Cortex of kidney (tissue), 1 donor: ENCODE measurements at places on chromosomes 5 and 9.

DNA sequence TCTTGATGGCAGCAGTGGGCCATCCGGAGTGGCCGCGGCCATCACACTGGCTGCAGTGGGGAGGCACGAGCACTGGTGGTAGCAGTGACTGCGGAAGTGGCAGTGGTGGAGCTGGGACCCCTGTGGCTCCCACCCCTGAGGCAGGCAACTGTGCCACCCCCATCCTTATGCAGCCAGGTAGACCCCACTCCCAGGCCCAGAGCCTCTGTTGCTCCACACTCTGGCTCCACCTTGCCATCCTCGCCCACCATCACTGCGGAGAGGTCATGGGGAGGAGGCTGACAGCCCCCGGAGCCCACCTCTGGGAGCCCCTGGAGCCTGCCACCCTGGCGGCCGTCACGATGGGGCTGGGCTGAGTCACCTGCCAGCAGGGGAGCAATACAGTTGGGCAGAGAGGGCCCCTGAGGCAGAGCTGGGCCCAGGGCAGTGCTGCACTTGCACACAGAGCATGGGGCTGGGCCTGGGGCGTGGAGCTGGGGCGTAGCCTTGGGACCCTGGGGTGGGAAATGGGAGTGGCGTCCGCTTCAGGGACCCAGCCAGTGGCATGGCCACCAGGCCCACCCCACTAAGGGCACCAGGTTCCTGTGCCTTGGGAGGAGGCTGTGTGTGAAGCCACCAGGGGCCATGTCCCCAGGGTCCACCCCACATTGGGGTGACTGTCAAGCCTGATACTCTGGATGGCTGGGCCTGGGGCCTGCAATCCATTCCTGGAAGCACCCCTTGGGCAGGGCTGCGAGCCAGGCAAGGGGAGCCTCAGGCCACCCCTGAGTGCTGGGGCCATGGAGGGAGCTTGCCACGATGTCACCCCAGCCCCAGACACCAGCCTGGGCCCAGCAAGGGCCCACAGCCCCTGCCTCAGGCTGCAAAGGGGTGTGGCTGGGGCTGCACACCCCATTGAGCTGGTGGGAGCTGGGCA, 7.7 kb downstream of the AMBP start:
- no peak for DNase-seq

DNA sequence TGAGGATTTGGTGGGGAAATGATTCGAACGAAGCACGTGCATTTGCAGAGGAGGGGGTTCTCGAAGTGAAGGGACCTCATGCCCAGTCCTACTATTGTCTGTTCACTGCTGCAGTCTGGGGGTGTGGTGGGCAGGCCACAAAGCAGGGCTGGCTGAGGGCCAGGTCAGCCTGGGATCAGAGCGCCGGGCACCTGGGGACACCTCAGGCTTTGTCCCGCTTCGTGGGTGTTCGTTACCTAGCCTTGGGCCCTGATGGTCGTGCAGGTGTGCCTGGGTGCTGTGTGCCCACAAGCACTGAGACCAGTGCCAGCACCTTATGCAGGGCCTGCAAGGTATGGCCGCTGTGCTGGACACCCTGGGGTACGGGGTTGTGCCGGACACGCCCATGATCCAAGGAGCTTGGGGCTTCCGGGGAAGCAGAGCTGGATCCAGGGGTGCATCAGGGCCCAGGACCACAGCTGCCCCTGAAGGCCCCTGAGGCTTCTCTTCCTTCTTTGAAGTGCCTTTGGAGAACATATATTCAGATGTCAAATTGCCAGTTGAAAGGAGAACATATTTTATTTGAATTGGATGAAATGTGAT, 80.6 kb downstream of the COL5A1 start:
- no peak for DNase-seq

- DNase-seq, result no peak
Observed at GRCh38 chr5:162248107-162248713, 180.6 kb downstream of the GABRG2 start.

DNA sequence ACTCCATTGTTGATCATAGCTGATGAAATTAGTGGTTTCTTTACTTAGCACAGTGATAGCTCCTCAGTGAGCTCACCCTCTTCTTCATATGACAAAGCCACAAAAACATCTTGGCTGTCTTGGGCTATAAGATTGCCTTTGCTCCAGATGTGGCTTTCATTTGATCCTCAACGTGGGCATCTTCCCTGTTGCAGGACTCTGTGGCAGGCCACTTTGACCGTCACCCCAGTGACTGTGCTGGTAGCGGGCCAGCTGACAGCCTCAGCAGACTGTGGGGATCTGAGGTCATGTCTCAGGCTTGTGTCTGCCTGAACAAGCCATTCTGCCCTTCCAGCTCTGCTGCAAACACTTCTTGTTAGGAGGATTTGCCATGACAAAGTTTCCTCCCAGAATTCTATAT, 422.2 kb downstream of the NR2F1-AS1 start:
- no peak for DNase-seq

DNA sequence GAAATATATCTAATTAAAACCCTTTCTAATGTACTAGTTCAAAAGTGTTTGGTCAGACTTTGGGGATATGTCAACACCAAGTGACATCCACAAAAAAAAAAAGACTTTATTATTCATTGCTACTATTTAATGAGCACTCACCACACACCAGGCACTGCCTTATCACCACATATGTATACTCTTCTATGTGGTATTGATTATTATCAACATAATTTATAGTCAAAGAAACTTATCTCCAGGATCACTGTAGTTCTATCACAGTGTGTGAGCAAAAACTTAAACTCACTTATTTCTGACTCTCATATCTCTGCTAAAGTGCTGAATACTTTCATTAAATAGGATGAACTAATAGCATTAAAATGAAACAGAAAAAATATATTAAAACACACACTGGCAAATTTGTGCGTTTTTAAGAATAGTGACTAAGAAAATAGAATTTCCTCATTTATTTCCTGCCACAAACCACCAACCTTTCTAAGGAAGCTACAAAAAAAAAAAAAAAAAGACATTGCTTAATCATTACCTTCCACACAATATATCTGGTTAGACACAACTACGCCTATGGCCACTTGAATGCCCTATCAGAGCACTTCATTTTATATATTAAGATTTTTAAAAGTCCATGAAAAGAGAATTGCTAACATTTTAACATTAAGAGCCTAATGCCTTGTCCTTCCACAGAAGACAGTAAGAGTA, 12.8 kb downstream of the SLCO4C1 start:
- no peak for DNase-seq

GRCh38 chr9:16147726-16148125, 594.9 kb downstream of the CCDC171 start:
- no peak for DNase-seq

DNA sequence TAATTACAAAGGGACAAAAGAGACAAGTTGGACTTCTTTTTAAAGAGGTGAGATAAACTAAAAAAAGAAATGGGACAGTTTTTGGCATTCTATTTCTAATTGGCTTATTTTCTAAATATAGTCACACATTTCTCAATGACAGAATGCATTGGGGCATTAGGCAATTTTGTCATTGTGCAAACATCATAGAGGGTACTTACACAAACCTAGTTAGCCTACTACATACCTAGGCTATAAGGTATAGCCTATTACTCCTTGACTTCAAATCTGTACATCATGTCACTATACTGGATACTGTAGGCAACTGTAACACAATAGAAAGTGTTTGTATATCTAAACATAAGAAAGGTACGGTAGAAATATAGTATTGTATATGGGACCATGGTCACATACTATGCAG, 56.1 kb downstream of the LSM11 start:
- no peak for DNase-seq

DNA sequence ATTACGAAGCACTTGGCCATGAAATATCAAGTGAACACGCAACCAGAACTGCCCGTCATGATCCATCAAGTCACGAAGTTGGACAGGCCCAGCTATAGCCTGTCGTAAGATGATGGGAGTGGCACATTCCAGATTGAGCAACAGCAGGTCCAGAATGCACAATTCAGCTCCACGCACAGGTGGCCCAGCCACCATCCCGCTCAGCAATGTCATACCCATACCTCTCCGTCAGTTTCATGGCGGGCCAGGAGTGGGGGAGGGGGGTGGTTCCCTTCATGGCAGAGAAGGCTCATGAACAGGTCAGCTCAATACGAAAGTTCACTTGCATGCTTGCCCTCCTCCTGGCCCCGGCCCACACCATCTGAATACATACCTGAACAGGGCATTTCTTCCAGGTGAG, 34.9 kb downstream of the SMIM23 start:
- no peak for DNase-seq

DNA sequence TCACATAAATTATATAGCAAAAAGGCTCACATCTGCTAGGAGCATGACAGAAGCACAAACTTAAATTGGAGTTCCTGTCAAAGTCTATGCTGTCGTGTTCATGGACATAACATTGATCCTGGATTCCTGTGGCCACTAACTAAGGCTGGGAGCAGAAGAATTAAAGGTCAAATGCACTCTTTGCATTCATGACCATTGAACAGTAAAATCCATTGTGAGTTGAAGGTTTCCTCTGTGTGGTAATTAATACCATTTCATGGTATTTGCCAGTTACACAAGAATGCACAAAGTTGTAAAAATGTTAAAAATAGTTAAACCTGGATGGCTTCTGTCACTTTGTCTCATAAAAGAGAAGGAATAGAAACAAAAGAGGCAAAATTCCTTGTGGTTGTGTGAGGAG, 242.6 kb downstream of the NPR3 start:
- DNase-seq, result no peak

DNA sequence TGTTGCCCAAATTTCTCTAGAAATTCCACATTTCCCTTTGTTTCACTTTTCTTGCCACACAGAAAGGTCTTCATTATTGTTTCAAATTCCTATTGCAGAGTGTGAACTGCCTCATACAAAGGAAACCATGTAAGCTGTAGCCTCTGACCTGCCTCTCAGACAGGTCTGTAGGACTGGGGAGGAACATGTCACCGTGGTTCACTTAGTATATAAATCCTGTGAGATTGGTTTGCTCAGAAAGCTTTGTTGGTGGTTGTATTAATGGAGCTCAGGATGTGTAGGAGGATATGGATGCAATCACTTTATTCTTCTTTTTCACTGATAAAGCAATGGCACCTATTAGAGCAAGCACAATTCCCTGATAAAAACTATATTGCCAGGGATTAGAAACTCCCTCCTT, 4.2 kb downstream of the SGCD start:
- DNase-seq, result no peak

- no peak for DNase-seq
Observed at GRCh38 chr9:93303258-93303771, 119.4 kb downstream of the WNK2 start.

- no peak for DNase-seq
Observed at GRCh38 chr5:151083081-151083676, 2.3 kb upstream of the TNIP1 start.

DNA sequence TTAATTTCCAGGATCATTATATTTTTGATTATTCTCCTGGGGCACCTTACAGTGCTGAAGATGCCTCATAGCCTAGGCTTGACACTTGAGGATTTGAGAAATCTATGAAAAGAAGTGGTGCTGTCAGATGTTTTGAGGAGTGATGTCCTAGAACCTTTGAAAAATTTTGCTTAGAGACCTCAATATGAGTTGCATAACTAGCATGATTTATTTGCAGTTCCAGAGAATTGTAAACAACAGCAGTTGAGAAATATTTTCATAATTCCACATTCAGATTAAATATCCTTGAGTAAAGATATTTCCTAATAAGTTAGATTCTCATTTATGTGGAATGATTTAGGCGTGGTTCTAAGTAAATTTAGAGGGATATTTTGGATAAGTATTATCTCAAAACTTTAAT, 225.8 kb downstream of the ADAMTSL1 start:
- DNase-seq, result no peak

- no peak for DNase-seq
Observed at GRCh38 chr9:33843312-33843961, 26.5 kb downstream of the UBE2R2 start.

DNA sequence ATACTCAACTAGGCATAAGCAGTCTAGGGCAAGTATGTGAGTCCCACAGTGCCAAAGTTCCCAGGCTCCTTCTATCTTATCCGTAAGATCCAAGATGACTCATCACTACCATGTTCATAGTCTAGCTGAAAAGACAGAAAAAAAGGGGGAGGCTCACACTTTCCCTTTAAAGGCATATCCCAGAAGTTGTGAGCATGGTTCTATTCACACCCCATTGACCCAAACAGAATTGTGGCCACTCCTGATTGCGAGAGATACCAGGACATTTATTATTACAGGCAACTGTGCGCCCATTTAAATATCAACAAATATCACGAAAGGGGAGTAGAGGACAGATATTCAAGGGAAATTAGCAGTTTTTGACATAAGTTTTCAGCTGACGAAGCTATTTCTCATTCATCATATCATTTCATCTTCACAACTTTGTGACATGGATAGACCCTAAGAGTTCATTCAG, 8.1 kb upstream of the PFDN1 start:
- DNase-seq, result no peak

- DNase-seq, result no peak
Observed at GRCh38 chr9:36306471-36307306, 48.4 kb upstream of the GNE start.

DNA sequence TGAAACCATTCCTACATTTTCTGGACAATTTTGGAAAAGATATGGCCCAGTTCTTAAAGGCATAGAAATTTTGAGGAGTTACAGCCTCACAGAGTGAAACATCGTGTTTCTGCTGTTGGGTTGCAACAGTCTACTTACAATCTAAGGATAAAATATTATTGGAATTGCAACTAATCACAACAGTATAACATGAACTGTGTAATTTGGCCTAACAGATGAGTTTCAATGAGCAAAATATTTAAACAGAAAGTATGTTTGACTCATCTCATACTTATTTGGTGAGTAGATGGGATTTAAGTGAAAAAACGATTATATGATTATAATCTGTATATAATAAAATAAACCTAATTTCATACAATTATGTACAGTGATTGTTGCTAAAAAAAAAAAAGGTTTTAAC, 1061.8 kb downstream of the CDH12 start:
- no peak for DNase-seq

DNA sequence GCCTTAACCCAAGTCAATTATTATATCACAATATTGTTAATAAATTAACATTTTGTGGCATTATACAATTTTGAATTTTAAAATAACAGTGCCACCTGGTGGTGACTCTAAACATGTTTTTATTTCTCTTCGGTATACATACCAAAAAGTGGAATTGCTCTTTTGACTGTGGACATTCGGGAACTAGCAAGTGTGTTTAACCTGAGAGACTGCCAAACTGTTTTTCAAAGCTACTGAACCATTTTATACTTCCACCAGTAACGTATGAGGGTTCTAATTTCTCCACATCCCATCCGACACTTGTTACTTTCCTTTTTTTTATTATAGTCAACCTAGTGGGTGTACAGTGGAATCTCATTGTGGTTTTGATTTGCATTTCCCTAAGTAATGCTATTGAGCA, 18.3 kb upstream of the HSDL2 start:
- DNase-seq, result no peak

DNA sequence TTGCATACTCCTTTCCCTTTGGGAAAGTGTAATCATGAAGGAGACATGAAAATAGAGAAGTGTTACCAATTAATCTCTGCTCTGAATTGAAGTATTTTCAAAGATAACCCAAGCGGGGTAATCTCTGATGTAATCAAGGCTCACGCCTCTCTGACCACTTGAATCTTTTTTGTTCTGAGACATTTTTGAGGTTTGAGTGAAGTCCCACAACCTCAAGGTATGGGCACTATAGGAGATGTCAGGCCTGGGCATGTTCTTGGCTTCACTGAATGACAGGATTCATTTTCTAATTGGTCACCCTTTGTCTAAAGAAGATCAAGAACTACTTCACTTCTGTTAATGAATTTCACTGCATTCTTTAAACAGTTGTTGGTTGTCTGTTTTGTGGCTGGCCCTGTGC, 23.7 kb downstream of the ENHO start:
- DNase-seq, result no peak
